ENCODE measurements at places on chromosomes 2 and 18.

GRCh38 chr2:232412986-232413385 is 6.3 kb downstream of the ALPG start:
- DNase-seq, result no peak

- no peak for DNase-seq
Measured at GRCh38 chr2:6982934-6983589, 65.8 kb downstream of the RNF144A start.

DNA sequence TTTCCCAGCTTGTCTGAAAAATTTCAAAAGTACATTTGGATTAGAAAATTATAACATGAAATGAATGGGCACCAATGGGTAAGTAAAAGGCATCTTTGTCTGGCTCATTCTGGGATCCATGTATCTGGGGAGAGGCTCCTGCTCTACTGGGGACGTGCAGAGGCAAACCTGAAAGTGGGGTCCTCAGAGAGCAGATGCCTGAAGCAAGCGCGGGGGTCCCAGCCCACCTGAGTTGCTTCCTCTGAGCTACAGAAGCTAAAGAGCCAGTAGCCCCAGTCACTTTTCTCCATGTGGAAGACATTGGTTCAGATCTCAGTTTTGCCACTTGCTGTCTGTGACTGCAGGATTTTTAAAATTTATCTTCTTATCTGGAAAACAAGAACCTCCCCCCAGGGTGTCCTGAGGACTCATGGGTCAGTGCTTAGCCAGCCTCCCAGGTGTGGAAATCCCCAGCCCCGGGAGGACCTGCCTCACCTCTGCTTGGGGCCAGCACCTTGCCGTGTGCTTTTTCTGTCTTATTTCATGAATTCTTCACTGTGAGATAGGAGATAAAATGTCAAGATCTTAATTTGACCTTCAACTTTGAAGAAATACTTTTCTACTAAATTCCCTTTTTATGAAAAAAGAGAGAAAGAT is 25.1 kb upstream of the ODC1 start:
- DNase-seq, result no peak

- DNase-seq, result no peak
Measured at GRCh38 chr2:8276026-8276425, 405.8 kb upstream of the ID2 start.

- DNase-seq, result no peak
Measured at GRCh38 chr2:236720974-236721540, 151.4 kb downstream of the ACKR3 start.

- DNase-seq, result no peak
Measured at GRCh38 chr18:3119401-3120341, 100.1 kb downstream of the MYOM1 start.

GRCh38 chr2:160376576-160376975 is 117.0 kb downstream of the RBMS1 start:
- no peak for DNase-seq

GRCh38 chr2:239287461-239287860 is 113.4 kb downstream of the HDAC4 start:
- peak; percentile 32 for DNase-seq

DNA sequence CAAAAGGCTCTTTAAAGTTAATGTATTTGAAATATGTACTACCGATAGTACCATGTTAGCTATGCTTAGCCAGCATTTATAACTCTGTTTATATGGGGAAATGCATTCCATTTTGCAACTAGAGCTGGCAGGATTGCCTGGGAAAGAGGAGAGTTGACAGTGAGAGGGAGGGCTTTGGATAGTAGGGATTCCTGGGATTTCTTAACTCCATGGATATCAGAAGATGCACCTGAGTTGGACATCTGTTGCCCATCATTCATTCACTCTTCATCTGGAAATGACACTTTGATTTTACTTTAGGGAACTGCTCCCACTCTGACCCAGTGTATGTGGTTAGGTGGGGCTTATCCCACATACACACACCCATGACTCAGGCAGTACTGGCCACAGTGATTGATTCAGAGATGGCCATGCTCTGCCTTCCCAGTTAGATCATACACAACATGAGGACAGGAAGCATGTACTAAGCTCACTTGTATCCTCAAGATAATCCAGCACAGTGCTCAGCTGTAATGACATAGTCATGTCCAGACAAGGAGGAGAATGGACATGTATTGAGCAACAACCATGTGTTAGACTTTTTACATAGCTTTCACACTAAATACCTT is 248.8 kb downstream of the MREG start:
- peak; percentile 22 for DNase-seq

GRCh38 chr2:210756855-210757254 is 200.5 kb downstream of the CPS1 start:
- no peak for DNase-seq

GRCh38 chr2:177693658-177694339 is 301.2 kb downstream of the AGPS start:
- DNase-seq, result peak; percentile 80

DNA sequence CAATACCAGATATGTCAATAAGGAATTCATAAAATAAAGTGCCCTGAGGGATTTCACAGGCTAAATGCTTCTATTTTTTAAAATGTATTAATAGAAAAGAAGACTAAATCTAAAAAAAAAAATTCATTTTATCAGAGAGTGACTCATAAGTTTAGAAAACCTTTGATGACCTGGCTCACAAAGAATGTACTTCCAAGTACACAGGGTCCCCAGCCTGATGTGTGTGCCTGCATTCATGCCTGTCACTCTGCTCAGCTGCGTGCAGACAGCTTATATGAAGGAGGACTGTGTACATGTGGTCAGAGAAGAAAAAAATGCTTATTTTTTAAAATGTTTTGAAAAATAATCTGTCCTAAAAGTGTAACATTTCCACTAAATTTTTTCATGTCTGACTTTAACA is 3.0 kb upstream of the CPS1 start:
- DNase-seq, result no peak

- DNase-seq, result no peak
Measured at GRCh38 chr2:19848952-19849351, 52.8 kb downstream of the TTC32 start.

- DNase-seq, result peak; percentile 86
Measured at GRCh38 chr2:240557808-240558207, at the start of gene ANKMY1. TSS of gene ANKMY1 (minus strand) at chr2:240557988. CDS start at chr2:240557335, 653 bp downstream.

DNA sequence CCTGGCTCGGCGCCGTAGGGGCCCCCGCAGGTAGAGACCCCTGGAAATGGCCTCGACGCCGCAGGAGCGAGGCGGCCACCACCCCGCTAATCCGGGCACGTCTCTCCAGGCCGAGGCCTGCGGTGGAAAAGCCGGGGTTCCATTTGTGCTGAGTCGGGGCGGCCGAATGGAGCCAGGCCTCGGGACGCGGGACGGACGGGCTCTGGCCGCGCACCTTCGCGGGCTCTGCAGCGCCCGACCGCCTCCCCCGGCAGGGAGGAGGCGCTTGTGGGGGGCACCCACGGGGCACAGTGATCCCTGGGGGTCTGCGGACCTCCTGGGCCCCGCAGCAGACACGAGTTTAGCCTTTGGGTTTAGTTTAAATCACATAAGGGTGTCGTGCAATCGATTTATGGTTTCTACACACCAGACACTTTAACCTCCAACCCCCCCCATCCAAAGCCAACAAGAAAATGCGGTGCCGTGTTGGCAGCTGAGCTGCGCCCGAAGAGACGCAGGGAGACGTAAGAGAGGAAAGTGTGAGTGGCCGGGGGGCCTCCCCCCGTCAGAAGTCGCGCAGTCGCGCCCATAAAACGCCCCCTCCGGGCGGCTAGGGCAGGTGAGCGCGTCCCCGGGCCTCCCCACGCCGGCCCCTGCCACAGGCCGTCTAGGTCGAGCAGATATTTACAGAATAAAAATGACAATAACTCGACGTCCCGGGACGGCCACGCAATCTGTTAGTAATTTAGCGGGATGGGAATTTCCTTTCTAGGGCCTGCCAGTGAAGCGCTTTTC is 1.0 kb upstream of the NFATC1 start:
- peak; percentile 51 for DNase-seq

DNA sequence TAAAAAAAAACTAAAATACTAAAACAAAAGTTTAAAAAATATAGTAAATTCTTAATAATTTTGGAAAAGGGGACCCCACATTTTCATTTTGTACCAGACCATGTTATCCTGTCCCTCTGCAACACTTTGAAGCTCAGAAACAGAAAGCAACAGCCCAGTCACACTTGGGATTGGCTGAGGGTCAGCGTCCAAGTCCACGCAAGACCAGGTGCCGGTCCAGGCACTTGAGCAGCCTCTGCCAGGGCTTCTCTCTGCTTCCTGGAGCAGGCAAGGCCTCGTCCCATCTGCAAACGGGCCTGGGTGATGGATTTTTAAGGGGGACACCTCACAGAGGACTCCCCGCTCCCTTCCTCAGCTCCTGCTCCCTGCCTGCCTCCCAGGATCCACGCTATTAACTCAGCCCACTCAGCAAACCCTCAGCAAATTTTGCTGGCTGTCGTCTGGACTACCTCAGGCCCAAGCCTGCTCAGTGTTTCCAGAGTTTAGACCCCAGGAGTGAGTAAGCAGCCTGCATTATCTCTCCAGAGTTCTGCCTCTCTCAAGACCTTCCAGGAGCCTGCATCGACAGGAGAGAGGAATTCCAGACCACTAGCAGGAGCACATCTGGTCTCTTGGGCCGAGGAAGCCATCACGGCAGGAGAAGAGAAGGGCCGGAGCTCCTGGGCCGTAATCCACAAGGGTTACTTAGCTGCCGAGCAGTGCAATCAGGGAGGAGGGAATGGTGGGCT is 88.7 kb upstream of the STPG4 start:
- no peak for DNase-seq

DNA sequence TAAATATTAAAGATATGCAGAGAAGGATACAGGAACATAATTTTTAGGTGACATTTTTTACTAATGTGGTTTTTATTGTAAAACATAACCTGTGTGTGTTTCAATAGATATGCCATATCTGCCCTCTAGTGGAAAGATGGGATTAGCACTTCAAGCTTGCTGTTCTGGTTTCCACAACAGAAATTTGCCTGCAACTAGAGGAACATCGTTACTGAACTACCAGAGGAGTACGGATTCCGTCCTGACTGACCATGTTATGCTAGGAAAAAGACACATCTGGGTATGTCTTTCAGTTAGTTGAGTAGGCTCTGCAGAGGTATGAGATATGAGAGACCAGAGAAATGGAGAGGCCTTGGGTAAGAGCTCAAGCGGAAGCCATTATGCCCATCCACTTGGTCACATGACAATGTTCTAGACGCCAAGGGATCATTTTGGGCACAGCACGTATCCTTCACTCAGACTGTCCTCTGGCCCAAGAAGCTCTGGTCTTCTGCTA is 104.9 kb downstream of the MBD2 start:
- DNase-seq, result peak; percentile 72

DNA sequence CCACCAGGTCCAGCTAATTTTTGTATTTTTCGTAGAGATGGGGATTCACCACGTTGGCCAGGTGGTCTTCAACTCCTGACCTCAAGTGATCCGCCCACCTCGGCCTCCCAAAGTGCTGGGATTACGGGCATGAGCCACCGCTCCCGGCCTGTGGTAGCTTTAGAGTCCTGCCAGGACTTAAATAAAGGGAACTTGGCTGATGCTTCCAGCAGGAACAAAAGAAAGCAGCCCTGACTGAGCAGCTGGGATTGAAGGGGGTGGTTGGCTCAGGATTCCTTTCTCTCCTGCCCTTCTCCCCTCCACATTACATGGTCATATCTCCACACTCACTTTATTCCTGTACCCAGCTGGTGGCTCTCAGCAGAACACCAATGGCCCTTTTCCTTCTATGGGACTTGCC is 20.0 kb downstream of the EFHD1 start:
- DNase-seq, result no peak

DNA sequence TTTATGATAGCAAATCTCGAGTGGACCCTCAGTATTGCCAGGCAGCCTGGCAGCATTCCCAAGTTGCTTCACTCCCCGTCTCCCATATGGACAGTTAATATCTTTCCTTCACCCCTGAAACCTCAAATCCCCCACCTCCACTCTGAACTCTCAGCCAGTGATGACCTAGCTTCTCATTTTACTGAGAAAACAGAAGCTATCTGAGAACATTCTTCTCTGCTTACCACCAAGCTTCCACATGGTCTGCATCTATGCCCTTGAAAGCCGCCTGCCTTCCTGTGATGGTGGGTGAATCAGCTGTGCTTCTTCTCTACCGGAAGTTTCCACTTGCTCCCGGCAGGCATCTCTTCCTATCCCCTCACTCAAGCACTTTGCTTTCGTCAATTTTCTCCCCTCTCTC is 529.2 kb downstream of the EPHA4 start:
- DNase-seq, result no peak

- DNase-seq, result no peak
Measured at GRCh38 chr18:77572537-77572936, 322.9 kb downstream of the GALR1 start.

DNA sequence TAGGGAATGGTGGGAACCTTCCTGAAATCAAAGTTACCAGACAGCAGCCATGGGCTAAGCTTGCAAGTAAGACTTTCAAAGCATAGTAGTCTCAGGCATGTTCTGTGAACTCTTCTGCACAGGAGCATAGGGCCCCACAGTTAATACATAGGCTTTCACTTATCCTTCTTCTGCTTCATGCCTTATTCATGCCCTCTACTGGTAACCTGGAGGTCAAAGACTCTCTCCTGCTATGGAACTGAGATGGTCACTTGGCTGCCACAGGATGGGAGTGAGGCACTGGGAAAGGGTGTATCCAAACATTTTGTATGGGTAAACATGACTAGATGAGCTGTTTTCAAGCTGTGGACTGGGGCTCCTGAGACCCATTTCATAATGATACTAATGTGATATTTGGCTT is 49.1 kb upstream of the ZNF638 start:
- peak; percentile 29 for DNase-seq

GRCh38 chr2:15729709-15730544 is 138.3 kb downstream of the DDX1 start:
- no peak for DNase-seq

DNA sequence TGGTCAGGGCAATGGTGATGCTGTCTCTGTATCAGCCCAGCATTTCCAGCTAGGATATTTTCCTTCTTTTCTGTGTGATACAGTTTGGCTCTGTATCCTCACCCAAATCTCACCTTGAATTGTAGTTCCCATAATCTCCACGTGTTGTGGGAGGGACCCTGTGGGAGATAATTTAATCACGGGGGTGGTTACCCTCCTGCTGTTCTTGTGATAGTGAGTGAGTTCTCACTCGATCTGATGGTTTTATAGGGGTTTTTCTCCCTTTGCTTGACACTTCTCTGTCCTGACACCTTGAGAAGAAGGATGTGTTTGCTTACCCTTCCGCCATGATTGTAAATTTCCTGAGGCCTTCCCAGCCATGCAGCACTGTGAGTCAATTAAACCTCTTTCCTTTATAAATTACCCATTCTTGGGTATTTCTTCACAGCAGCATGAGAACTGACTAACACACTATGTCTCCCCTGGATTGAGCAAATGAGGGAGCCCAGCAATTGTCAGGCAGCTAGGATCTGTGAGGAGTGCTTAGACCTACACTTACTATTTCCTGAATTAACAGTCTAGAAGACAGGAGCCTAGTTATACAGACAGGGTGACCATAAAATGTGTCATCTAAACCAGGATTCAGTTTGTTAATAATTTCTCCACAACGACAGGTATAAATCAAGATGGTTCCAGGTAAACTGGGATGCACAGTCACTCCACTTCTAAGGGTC is 6.0 kb downstream of the SCN2A start:
- DNase-seq, result no peak

DNA sequence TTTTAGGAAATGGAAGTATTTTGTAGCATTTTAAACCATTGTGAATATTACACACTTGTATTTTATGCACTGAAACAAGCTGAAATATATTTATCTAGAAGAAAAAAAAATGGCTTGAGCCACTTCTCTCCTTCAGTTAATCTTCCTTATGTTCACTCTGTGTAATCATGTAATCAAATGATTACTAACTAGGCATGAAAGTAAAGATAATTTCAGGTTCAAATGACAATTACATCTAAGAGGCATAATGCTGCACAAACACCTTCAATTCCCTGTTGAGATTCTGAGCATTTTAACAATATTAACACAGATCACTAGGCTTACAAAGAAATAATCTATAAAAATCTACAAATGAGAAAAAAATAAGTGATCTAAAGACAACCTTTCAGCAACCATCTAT is 119.6 kb upstream of the ITGB6 start:
- DNase-seq, result no peak

Data from erythroblast (primary cell).